ENCODE measurements at places on chromosomes 2 and 18.

- DNase-seq, result no peak
Observed at GRCh38 chr2:233363744-233364235, 9.5 kb downstream of the DGKD start.

DNA sequence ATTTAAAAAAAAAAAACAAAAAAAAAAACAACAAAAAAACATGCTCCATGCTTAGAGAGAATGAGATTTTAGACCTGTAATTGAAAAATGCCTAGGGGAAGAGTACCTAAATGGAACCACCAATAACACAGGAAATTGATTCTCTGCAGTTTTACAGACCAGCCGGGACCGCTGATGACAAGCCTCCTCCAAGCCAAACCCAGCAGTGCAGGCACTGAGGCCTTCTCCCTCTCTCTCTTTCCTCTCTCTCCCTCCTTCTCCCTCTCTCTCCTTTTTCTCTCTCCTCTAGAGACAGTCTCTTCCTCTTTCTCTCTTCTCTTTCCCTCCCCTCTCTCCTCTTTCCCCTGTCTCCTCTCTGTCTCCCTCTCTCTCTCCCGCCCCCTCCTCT lies 228.8 kb upstream of the COPS8 start:
- no peak for DNase-seq

- no peak for DNase-seq
Observed at GRCh38 chr2:168734199-168734760, 68.2 kb upstream of the NOSTRIN start.

GRCh38 chr2:11393711-11394236 lies 49.3 kb upstream of the ROCK2 start:
- DNase-seq, result no peak

All from neural crest cell (in vitro differentiated cells).